Occipital lobe (tissue), 3 donors: ENCODE measurements at places on chromosomes 1 and 21. TPM values are rescaled to one million over a fixed set of nuclear protein-coding genes. Genes with fewer than 3 reads are reported as not detected.

DNA sequence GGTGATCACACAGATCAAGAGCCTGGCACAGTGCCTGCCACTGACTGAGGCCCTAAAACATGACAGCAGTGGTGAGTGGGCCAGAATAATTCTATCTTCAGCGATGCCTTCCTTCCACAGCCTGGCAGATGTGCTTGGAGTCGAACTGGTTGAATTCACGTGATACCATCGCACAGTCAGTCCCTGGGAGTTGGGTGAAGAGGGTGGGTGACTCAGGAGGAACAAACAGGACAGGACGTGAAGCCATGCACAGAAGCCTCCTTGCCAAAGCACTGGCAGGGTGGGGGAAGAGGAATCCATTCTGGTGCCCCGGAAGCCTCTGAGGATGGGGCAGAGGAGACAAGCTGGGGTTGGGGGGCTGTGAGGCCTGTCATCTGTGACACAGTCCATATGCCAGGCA is 80.3 kb upstream of the WNT4 start:
- no peak for DNase-seq

SLC6A17 gene
- 13.9 TPM for total RNA-seq

TMCC2 gene
- total RNA-seq, result 45.9 TPM

DNA sequence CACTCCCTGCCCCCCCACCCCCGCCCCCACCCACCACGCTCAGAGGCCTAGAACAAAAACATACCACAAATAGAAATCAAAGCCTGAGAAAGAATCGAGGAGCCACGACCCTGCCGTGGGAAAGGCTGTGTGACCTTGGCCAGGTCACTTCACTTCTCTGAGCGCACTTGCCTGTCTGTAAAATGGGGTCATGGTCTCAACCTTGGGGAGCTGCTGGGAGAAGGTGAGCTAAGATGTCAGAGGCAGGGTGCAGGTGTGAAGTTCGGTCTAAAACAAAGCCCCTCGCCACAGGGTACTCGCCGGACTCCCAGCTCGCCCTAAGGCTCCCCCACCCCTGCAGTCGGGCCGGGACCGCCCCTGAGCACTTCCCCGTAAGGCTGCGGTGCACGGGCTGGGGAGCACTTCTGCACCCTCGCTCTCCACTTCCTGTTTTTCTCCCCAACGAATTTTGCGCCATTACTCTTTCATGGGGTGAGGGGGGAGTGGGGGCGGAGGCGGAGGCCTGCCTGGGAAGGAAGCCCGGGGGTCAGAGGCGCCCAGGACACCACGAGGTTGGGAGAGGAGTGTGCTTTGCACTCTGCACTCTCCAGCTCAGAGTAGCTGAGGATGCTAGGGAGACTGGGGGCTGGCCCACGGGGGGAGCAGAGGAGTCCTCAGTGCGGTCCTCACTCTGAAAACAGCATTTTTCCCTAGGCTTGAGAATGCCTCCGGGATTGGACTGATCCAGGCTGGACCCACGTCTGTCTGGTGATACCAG is 21.9 kb upstream of the PIK3CD start:
- DNase-seq, result no peak

DNA sequence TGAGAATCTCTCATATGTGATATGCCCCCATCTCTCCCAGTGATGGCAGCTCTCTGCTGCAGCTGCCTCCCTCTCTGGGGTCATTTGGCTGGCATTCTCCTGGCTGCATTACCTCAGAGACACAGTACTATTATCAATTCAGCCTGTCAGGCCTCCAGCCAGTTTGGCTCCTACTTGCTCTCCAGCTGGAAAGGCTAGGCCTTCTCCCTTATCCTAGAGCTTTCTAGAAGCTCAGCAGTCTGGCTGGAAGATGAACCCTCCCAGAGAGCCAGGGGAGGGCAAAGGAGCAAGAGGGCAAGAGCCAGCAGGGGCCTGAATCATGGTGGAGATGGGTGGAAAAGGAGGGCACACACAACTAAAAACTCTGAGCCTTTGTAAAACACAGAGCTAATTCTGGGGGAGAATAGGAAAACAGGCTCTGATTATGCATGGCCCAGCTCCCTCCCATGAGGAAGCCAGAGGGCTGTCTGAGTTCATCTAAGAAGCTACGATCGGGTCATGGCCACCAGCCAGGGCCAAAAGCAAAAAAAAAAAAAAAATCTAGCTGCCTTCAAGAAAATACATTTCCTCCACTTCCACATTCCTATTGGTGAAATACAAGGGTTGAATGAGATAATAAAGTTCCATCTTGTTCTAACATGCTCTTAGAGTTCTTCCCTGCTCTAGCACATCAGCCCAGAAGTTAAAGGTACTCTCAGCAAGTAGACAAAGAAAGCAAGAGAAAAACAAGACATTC is 8.8 kb downstream of the LAMB3 start:
- DNase-seq, result peak; percentile 31

- no peak for DNase-seq
These were observed 28.5 kb downstream of the NIBAN1 start for GRCh38 chr1:184945678-184946412.

GNG12 gene
- 29.9 TPM for total RNA-seq

DNA sequence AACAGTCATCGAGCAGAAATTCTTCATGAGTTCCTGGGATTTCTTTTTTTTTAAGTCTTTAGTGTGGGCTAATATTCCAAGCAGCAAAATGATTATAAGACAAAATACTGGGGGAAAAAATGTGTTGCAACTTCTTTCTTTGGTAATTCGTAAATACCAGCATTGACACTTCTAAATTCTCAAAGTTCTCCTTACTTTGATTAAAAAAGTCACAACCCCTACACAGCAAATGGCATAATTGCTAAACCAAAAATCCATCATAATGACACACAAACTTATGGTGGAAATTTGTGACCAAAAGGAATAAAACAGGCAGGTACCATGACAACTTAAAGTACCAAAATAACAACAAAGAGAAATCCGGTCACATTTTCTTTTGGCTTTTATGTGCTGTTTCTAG is 585.2 kb upstream of the PKN2 start:
- no peak for DNase-seq
